ENCODE measurements at places on chromosomes 4 and X.

DNA sequence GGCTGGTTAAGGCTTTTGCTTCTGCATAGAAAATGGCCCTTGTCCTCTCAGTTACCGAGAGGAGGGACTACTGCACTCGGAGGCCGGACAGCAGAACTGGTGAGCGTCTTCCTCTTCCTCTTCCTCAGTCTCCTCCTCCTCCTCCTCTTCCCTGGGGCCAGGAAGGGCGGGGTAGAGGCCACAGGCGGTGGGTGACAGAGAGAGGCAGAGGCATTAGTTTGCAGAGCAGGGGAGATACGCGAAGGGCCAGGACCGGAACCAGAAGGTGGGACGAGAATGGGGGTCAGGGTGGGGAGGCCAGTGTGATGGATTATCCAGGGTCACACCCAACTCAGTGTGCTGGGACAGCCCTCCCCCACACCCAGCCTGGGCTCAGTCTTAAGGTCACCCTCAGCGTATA, 14.5 kb downstream of the IQSEC2 start:
- no peak for DNase-seq

GRCh38 chr4:158599150-158599549, 72.5 kb downstream of the C4orf46 start:
- no peak for DNase-seq

DNA sequence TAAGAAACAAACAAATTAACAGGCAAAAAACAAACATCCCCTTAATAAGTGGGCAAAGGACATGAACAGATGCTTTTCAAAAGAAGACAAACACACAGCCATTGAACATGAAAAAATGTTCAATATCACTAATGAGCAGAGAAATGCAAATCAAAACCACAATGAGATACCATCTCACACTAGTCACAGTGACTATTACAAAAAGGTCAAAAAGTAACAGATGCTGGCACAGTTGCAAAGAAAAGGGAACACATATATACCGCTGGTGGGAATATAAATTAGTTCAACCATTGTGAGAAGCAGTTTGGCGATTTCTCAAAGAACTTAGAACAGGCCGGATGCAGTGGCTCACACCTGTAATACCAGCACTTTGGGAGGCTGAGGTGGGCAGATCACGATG, 146.1 kb upstream of the NEIL3 start:
- DNase-seq: no peak

DNA sequence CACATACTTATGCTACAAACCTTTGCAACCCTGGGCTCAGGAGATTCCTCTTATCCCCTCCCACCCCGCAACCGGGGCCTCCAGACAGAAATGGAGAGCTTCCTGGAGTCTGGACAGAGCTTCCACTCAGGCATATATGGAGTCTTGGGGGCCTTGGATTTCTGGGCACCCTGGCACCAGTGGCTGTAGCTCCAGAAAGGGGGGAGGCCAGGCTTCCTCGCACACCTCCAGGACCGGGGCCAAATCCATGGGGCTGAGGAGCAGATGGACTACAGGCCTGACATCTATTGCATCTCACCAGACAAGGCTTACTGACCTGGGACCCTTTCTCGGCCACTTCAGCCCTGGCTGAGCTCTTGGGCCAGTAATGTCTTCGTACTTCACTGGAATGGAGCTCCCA, 143.3 kb downstream of the DKK2 start:
- no peak for DNase-seq

- no peak for DNase-seq
Measured at GRCh38 chr4:22739968-22740367, 47.2 kb downstream of the GBA3 start.

DNA sequence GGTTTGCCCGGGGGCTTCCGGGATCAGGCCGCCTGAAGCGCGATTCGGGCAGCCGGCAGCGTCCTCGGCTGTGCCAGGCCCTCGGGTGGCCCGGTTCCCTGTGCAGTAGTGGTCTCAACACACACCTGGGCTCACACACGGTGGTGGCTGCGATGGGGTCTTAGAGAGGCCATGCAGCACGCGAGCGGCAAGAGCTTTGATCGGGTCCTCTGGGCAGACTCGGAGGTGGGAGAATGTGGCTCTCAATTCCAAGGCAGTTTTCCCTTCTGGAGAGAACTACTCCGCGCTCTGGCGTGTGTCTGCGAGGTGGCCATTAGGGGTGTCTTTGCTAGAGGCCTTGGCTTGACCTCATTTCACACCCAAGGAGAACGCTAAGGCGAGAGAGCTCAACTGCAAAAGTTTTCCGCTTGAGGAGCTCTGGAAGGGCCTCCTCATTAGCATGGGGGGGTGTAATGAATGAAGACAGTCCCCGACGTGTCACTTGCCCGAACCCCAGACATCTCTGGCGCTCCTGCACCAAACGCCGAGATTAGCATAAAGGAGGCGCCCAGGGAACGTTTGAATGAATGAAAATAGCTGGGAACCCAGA, 771 bp upstream of the RBPJ start:
- peak; percentile 49 for DNase-seq

DNA sequence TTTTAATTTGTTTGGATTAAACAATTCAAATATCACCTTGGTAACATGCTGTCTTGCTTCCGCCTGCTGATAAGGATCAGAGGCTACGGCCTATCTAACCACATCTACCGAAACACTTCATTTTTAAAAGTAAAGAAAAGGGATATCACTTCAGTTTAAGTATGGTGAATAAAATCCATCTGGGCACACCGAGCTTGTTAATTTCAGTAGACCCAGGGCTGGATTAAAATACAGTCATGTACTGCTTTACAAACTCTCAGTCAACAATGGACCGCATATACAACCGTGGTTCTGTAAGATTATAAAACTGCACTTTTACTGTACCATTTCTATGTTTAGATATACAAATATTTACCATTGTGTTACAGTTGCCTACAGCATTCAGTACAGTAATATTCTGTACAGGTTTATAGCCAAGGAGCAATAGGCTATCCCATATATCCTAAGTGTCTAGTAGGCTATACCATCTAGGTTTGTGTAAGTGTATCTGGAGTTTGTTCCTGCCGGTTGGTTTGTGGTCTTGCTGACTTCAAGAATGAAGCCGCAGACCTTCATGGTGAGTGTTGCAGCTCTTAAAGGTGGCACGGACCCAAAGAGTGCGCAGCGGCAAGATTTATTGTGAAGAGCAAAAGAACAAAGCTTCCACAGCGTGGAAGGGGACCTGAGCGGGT, 40.0 kb downstream of the SEPTIN11 start:
- DNase-seq: peak; percentile 62

DNA sequence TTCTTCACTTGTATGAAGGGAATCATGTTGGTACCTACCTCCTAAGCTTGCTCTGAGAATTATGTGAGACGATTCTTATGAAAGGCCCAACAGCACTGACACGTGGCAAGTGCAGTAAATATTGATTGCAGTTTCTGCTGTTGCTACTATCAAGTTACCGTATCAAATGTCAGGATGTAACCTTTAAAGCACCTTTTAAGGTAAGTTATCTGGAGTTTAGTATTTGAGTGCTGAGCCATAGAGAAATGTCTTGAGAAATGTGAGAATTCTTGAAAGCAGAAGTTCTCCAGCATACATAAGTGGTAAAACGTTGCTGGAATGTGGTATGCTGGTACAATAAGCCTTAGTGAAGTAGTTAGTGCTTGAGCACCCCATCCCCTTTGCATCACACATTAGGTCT, 90.4 kb downstream of the PHOX2B start:
- DNase-seq: no peak

- DNase-seq: no peak
Measured at GRCh38 chr4:174401471-174402130, 117.9 kb downstream of the CEP44 start.

DNA sequence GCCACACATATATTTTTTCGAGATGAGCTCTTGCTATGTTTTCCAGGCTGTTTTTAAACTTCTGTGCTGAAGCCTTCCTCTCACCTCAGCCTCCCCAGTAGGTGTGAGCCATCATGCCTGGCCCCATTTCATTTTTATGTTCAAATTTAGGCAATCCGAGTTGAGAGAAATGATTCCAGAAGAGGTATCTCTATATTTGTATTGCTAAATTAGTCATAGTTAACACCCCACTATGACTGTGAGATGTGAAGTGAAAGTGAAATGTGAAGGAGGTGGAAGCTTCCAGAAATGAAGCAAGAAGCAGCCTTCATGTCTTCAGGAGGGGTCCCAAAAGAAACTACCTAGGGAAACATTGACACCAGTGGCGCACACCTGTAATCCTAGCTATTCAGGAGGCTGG, 17.7 kb downstream of the APELA start:
- no peak for DNase-seq

DNA sequence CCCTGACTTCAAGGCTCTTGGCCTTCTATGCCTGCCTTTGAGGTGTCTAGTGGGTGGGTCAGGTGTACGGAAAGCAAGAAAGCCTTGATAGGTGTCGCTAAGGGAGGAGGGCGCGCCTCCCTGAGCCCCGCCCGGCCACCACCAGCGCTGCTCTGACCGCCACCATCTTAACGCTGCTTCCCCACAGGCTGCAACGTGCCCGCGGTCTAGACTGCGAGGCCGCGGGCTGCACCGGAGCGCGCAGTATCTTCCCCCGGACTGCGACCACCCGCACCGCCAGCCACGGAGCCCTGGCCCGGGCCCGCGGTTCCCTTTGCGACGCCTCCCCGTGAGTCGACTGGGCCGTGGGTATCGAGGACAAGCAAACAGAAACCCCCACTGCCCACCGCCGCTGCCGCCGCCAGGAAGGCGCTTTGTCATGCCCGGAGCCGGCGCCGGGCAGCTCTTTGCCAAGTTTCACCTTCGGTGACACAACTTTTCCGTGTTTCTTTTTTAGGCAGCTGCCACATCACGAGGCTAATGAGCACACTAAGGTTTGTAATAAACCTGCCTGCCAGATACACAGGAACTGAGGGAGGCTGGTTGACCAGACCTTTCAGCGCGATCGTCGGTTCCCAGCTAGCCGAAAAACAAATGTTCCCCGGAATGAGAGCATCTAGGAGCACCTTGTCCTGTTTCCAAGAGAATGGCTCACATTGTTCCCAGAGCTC, 335.8 kb upstream of the F9 start:
- DNase-seq: no peak

- DNase-seq: no peak
Measured at GRCh38 chr4:135050086-135050717, 848.6 kb upstream of the PABPC4L start.

DNA sequence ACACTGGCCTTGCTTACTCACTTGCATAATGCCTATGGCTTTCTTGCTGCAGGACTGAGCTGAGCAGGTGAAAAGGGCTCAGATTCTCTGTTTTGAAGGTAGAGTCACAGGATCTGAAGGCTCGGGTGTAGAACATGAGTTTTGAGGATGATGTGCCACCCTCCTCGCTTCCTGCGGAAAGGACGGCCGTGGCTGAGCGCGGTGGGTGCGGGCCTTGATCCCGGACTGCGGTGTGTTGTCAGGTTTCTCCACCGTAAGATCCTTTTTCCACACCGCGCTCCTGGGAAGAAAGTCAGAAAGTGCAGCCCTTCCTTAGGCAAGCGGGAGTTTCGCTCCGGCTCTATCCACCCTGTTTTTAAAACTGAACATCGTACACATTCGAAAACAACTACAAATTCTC, 36.2 kb downstream of the ZFP42 start:
- DNase-seq: no peak

- no peak for DNase-seq
Measured at GRCh38 chrX:24741330-24741729, 47.6 kb downstream of the POLA1 start.

GRCh38 chr4:87953826-87954225, 21.7 kb upstream of the SPP1 start:
- DNase-seq: no peak

DNA sequence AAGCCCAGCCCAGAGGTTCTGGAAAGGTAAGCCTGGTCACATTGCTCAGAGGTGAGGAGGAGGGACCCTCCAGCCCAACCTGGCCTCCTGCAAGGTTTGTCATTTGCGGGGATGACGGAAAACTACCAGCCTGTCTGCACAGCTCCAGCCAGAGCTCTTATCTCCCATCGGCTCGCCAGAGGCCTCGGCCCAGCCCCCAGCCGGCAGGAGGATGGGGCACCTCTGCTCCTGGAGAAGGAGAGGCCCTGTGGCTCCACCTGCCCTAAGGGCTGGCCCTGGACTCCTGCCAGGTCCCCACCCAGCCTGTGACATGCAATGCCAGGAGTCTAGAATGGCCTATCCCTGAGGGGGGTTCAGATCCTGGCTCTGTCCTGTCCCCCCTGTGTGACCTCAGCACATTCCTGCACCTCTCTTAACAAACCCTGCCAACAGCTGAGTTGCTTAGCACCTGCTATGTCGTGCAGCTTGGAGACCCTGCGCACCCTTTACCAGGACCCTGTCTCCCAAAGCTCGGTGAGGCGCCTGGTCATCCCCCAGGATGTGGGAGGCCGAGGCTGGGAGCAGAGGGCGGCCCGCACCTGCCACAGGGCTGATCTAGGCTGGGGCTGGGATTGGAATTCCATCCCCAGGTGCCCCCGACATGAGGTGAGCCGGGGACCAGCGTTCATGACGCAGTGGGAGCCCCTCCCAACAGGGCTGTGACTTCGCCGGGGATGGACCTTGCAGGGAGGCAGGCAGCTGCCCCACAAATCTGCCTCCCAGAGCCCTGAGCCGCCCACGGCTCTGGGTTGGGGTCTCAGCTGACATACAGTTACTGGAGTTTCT, 14.4 kb downstream of the ADRA2C start:
- no peak for DNase-seq

DNA sequence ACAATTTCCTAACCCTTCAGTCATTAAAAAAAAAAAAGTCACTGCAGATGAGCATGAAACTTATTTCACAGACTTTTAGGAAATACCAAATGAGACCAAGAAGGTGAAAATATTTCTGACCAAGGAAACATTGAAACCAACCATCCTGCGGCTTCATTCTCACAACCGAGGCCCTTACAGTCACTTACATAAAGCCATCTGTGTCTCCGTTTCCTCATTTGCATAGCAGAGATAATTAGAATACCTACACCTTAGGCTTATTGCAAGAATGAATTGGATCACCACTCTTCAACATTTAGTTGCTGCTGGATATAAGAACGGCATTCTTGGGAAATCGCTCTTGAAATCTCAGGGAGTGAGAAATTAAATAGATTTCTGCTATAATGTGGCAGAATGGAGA, 356.2 kb downstream of the HS3ST1 start:
- no peak for DNase-seq

DNA sequence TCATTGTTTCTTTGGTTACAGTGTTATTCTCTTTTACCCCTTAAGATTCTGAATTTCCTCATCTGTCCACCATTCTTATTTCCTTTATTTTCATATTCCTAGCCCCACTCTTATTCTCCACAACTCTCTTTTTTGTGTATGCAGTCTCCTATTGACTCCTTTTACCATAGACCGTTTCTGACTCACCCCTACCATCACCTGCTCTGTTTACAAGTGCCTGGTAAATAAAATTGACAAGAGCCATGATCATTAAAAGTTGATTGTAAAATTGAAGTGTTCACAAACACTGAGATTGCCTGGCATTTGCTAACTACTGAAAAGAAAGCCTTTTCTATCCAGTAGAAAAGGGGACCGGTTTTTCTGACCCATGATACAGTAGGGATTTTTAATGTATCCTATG, 54.4 kb downstream of the MRPL1 start:
- DNase-seq: no peak

DNA sequence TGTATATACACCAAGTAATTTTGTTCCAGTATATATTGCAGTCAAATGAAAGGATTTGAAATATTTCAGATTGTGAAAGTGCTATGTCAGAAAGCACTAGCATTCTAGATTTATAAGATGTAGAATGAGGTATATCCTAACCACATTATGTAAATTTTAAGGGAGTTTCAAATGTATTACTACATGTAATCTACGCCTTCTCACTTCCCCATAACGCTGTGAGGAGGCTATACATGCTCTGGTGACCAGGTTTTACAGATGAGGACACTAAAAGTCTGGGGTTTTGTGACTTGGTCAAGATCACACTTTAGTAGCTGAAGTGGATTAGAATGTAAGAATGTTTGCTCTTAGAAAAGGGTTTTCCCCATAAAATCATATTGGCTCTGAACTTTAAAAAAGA, 8.1 kb downstream of the ENPEP start:
- DNase-seq: no peak
